T47D (cell line): ENCODE measurements at places on chromosomes 2 and 18.

DNA sequence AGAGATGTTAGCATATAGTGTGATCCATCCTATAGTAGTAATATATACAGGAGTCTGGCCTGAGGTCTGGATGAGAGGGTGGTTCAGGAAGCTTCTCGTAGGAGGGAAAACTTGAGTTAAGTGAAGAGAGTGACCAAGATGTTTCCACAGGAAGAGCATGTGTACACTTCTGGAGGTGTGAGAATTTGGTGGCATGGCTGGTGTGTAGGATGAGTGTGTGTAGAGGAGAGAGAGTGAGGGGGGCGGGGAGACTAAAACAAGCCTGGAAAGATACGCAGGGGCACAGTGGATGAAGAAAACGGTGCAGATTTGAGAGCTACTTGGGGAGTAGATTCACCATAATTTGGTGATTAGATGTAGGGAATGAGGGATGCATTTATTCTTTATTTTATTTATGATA, 43.5 kb upstream of the CTLA4 start:
- DNase-seq, result no peak

DNA sequence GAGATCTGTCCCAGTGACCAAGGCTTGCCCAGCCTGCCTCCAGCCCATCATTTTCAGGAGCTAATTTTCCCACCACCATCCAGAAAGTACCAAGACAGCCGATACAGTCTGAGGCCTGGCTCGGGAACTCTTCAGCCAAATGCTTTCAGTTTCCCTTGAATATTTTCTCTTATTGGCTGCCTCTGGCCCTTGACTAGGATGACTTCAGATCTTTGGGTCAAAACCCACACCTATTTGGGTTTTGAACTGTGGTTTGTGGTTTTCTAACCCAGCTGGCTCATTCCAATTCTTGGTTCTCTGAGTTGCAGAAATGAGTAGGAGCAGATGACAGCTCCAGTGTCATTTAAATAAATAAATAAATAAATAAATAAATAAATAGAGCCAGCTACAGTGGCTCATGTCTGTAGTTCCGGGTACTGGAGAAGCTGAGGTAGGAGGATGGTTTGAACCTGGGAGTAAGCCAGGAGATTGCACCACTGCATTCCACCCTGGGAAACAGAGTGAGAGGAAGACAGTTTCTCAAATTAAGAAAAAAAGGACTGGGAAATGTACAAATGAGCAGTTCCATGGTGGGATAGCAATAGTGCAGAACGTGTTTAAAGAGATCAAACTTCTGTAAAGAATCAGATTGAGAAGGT, 465.0 kb upstream of the SOX11 start:
- no peak for DNase-seq

DNA sequence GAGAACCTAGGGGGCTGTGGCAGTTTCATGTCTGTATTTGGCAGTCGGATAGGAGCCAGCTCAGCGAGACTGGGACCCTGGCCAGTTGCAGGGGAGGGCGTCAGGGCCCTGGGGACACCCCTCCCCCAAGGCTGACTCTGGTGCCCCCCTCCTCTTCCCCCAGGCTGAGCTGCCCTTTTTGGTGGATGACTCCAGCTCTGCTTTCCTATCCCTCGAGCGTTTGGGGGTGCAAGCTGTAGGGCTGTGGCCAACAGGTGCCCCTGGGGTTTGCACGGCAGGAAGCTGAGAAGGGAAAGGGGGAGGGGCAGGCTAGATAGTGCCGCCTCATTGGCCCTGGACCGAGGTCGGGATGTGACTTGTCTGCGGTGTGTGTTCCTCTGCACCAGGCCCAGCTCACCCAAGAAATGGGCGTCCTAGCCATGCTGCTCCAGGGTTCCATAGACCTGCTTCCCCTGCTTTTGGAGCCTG, 26.4 kb downstream of the SPEG start:
- DNase-seq, result no peak

DNA sequence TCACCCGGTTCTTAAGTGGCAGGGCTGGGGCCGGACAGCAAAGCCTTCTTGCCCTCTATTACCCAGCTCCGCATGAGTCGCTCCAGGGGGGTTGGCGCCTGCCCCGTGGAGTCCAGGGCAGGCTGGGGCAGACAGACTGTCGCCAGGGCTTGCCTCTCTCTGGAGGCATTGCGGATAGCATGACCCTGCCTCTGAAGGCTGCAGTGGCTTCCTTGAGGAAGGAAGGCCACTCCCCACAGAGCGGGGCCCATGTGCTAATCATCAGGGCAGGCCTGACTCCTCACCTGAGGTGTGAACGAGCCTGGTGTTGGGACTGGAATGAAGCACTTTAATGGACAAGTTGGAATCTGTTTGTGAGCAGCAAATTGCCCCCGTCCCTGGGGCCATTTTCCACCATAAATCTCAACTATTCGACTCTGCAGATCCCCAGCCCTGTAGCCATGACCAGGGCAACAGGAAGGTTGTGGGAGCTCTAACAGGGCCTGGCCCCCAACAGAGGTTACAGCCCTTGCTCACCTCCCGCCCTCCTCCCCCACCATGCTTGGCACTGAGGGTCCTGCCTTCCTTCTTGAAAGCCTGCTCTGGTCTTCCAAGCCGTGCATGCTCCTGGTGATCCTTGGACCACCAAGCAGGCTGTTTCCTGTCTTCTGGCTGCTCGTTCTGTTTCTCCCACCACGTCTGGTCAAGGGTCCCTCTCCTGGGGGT, 144.9 kb upstream of the HAAO start:
- no peak for DNase-seq
